Activated CD8-positive, alpha-beta T cell treated with anti-CD3 and anti-CD28 coated beads for 36 hours (primary cell): ENCODE measurements at places on chromosomes 2 and 18.

DNA sequence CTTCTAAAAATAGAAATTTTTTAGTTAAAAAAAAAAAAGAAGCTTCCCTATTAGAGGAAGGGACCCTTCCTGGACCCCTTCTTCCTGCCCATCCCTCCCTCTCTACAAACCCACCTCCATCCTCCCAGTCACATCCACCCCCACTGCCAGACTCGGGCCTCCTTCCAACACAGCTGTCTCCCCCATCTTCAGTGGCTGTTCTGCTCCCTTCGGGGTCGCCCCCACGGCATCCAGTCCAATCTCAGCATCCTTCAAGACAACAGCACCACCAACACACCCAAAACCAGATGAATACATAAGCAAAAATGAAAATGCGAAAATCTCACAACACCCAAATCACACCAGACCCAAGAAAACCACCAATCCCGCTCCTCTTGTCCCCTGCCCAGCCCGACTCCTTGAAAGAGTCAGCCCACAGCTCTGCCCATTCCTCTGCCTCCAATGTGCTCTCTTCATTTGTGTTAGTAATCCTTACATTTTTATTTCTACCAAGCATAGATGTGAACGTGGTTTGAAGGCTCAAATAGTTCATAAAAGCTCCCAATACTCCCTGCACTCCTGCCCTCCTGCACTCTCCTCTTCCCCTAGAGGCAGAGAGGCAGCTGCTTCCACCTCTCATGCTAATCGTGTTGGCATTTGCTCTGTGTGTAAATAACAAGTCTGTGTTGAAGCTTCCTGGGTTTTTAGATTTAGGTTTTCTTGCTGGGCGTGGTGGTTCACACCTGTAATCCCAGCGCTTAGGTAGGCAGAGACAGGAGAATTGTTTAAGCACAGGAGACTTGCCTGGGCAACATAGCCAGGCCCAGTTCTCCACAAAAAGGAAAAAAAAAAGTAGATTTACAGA, 37.0 kb downstream of the MAL start:
- no peak for DNase-seq

DNA sequence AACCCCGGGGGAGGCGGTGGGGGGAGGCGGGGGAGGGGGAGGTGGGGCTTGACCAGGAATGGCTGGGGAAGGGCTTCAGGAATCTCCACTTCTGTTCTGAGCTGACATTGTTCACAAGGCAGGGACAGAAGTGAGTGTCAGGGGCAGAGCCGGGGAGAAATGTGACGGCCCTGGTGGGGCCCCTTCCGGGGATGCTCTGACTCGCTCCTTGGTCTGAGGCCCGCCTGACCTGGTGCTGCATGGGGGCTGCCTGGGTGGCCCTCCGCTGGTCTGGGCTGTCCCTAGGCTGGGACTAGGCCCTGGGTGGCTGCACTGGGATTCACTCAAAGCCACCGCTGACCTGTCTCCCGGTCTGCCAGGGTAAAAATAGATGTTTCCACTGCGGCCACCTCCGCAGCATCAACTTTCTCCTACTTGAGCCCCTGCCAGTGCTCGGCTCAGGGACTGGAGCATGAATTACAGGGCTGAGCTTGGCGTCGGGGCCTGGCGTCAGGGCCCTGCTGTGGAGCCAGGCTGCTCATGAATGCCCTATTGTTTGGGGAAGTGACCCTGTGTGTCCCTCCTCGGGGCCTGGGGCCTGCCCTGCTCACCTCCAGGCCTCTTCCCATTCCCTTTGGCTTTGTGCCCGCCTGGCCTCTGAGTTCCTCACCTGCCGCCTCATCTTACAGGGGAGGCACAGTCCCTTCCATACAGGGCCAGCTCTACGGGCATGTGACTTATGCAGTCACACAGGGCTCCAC, 247.5 kb downstream of the DYSF start:
- no peak for DNase-seq

- DNase-seq = no peak
These were observed 209.1 kb downstream of the CTNNA2 start for GRCh38 chr2:79721966-79722365.

- no peak for DNase-seq
These were observed 17.5 kb upstream of the LONRF2 start for GRCh38 chr2:100339823-100340222.

GRCh38 chr2:19993731-19994130, 3.8 kb upstream of the WDR35 start:
- no peak for DNase-seq

DNA sequence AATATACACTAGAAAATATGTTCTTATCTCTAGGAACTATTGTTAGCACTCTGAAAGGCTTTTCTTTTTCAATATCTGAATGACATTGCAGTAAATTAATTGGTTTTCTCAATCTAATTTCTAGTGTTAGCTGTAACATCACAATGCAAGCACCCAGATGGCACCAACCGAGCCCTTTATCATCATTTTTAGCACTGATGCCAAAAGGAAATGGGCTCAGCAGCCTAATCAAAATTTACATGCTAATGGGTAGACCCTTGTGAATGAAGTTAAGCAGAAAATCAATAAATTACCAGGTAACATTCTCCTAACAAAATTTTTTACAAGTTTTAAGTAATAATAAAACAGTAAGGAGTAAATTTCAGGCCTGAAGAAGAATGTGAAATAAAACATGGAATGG, 53.5 kb upstream of the PGAP1 start:
- no peak for DNase-seq
